ENCODE measurements at places on chromosomes 6 and 20. TPM values are rescaled to one million over a fixed set of nuclear protein-coding genes. Genes with fewer than 3 reads are reported as not detected.
A peak's percentile ranks its signal among the peaks of the same experiment; 100 is the strongest.

Gene GJA1
- polyA plus RNA-seq = 114 TPM

Gene TSHZ2
- polyA plus RNA-seq = 1.1 TPM

Gene LY6G6D
- not detected for polyA plus RNA-seq

Gene SDHAF4
- 3.6 TPM for polyA plus RNA-seq

Gene IL17F
- not detected for polyA plus RNA-seq

DNA sequence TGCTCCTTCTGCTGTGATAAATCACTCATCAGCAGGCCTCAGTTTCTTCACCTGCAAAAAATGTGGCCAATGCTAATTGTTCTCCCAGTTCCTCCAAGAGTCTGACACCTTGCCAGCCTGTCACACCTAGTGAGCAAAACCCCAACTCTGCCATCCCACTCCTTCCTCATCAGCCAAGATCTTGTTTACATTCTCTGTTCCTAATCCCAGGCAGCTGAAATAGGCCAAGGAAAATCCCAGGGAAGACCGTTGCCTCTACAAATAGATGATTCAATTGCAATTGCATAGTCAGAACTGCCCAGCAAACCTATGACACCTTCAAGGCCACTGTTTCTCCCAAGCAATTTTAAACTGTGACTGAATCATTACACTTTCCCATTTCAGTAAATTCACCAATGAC, 78.7 kb downstream of the GMDS start:
- H3K27me3 ChIP-seq = no peaks in the 10 kb centered on the region
- DNase-seq = no peak
- no peak overlapping the region for H3K4me3 ChIP-seq
- peaks cover 5% of the 10 kb centered on the region for H3K4me1 ChIP-seq
- no peaks in the 10 kb centered on the region for H3K36me3 ChIP-seq

DNA sequence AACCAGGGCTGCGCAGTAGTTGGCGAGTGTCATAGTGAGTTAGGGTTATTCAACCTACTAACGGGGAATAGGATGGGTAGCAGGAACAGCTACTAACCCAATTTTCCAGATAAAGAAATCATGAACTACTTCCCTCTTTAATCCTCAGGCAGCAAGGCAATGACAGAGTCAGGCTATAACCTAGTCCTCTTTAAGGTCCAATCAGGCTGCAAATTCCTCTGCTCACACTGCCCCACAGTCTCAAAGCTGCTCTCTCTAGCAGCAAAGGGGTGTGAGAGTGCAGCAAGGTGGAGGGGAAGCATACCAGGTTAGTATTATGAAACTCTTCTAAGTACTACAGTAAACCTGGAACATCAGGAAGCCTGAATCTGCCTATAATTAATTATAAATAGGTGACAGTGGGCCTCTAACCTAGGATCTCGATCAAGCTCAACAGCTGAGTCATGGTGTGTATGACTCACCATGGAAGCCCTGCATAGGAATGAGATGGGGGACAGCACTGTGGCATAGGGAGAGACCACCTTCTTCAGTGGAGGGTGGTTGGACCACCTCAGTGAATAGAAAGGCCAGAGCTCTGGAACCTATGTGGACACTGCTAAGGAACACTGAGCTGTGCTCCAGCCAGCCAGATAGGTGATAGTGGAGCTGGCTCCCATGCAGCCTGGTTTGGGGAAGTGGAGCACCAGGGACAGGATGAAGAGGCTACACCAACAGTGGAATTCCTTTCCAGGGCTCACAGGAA, 7.9 kb downstream of the PEX6 start:
- peaks cover 13% of the 10 kb centered on the region for H3K36me3 ChIP-seq
- peaks cover 18% of the 10 kb centered on the region for H3K4me1 ChIP-seq
- no peak overlapping the region for H3K27ac ChIP-seq
- no peak for DNase-seq
- no peaks in the 10 kb centered on the region for H3K27me3 ChIP-seq

- peak overlapping the region; percentile 10 for H3K27ac ChIP-seq
- H3K4me1 ChIP-seq = peaks cover 41% of the 10 kb centered on the region
- no peaks in the 10 kb centered on the region for H3K36me3 ChIP-seq
- no peak overlapping the region for H3K4me3 ChIP-seq
- peak; percentile 45 for DNase-seq
- H3K27me3 ChIP-seq = no peaks in the 10 kb centered on the region
Measured at GRCh38 chr6:72425003-72425681, 196.7 kb upstream of the KCNQ5 start.

GRCh38 chr20:61310954-61311353, 58.9 kb downstream of the CDH4 start:
- DNase-seq = peak; percentile 19
- no peaks in the 10 kb centered on the region for H3K27me3 ChIP-seq
- no peaks in the 10 kb centered on the region for H3K36me3 ChIP-seq
- no peak overlapping the region for H3K4me3 ChIP-seq
- peaks cover 23% of the 10 kb centered on the region for H3K4me1 ChIP-seq

DNA sequence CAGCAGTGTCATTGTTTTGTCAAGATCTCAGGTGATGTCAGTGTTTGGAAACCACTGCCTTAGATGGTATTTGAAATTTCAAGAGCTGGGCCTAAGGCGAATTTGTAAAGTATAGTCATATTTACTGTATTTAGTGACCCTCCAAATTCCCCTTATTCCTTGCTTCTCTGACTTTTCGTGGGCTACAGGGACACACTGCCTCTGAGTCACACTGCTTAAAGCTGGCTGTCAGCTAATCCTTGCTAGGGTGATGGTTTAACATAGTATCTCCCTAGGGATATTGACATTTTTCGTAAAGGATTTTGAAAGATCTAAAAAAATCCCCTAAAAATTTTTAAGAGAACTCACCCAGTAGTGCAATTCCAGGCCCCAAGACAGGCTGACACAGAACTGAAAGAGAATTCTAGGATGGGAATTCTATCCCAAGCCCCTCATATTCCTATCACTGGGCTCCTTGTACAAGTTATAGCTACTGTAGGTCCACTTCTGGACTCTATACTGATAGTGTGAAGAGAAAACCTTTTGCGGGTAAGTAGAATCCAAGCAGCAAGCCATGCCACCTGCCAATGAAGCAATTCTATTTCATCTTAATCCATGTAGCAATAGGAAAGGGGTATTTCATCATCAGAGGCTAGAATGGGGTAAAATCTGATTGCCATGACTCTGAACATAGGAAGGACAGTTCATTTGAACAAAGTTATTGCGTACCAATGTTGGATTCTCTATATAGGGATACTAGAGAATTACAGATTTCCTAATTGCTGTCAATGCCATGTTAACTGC, 4.3 kb downstream of the BMP6 start:
- H3K4me1 ChIP-seq = peaks cover 25% of the 10 kb centered on the region
- no peaks in the 10 kb centered on the region for H3K36me3 ChIP-seq
- H3K4me3 ChIP-seq = no peak overlapping the region
- no peak for DNase-seq
- no peak overlapping the region for H3K27ac ChIP-seq

DNA sequence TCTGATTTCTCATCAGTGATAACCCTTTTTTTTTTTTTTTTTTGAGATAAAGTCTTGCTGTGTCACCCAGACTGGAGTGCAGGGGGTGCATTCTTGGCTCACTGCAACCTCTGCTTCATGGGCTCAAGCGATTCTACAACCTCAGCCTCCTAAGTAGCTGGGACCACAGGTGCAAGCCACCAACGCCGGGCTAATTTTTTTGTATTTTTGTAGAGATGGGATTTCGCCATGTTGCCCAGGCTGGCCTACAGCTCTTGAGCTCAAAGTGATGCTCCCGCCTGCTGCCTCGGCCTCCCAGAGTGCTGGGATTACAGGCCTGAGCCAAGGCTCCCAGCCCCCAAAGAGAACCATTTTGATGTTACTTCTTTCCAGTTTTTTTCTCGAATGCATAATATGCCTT, 2.2 kb downstream of the FABP7 start:
- no peak overlapping the region for H3K4me3 ChIP-seq
- H3K36me3 ChIP-seq = no peaks in the 10 kb centered on the region
- no peaks in the 10 kb centered on the region for H3K4me1 ChIP-seq

GRCh38 chr20:23151885-23152284, 65.8 kb upstream of the CD93 start:
- no peak overlapping the region for H3K27ac ChIP-seq
- DNase-seq = no peak
- no peak overlapping the region for H3K4me3 ChIP-seq

DNA sequence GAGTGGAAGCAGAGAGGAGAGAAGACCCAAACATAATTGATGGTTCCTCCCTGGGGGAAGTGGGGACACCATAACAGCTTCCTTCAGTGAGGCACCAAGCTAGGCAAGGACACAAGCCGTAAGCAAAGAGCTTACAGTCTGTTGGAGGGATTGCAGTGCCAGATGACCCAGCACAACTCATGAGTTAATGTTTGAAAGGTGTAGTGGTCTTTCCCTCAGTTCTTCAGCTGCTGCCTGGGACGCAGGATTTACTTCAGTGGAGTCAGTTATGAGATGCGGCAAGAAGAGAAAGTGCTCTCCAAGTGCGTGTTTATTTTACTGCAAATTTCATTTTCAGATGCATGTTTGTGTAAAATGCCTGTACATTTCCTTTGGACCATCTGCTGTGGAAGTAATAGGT, 38.7 kb upstream of the SLC17A4 start:
- H3K4me1 ChIP-seq = no peaks in the 10 kb centered on the region
- no peaks in the 10 kb centered on the region for H3K27me3 ChIP-seq
- H3K36me3 ChIP-seq = no peaks in the 10 kb centered on the region
- DNase-seq = no peak
- no peak overlapping the region for H3K27ac ChIP-seq

GRCh38 chr6:33761922-33762629, 15.4 kb upstream of the IP6K3 start:
- no peak for DNase-seq
- no peak overlapping the region for H3K4me3 ChIP-seq
- H3K36me3 ChIP-seq = no peaks in the 10 kb centered on the region
- peaks cover 3% of the 10 kb centered on the region for H3K27me3 ChIP-seq
- no peak overlapping the region for H3K27ac ChIP-seq

DNA sequence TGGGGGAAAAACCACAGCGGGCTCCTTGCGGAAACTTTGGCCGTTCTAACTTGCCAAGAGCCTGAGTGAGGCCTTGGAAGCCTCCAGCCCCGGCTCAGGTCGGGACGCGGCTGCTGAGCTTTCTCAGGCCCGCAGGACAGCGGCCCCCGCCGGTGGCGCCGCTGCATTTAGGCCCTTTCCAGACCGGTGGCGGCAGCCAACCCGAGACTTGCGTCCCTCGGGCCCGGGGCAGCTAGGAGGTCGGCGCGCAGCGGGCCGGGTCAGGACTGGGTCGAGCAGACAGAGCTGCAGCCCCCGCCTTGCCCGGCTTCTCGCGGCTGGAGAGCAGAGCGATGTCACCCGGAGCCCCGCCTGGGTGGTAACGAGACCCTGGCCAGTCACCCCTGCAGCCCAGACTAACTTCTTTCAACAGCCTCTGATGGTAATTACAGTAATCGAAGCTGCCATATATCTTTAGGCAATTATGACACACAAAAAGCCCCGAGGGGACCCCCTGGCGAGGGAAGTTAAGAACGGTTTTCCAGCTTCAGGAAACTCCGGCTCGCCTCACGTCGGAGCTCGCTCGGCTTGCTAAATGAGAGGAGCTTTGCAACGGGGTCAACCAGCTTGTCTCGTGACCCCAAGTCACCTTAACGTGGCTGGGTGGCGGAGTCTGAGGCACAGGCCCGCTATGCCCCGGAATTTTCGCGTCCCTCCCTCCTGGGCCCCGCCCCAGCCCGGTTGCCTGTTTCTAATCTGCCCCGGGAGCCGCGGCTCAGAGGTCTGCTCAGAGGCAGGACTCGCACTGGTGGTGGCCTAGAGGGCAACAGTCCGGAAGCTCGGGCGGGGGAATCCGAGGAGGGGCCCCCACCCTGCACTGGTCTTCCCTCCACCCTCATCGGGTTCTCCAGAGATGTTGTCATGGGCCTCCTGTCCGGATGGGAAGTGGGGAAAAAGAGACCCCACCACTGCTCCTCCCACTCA, 3.0 kb downstream of the NR2E1 start:
- H3K4me3 ChIP-seq = no peak overlapping the region
- no peak overlapping the region for H3K27ac ChIP-seq
- H3K27me3 ChIP-seq = peaks cover 89% of the 10 kb centered on the region
- DNase-seq = no peak
- peaks cover 22% of the 10 kb centered on the region for H3K4me1 ChIP-seq
- H3K36me3 ChIP-seq = no peaks in the 10 kb centered on the region

DNA sequence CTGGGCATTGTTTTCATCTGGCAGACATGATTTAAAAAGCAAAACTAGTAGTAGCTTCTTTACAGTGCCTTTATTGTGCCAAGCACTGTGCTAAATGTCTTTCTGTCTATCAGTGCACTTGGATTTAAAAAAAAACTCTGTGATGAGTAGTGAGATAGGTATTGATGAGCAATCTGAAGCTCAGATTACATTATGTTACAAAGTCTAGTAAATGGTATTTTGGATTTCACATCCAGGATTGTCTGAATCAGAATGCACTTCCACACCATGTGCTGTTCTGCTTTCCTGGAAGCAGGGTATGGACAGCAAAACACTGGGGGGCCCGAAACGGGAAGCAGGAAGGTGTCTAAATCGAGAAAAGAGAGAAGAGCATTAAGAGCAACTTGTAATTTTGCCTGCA, 103.4 kb upstream of the CCN2 start:
- peak overlapping the region; percentile 33 for H3K27ac ChIP-seq
- DNase-seq = no peak
- no peaks in the 10 kb centered on the region for H3K36me3 ChIP-seq
- no peak overlapping the region for H3K4me3 ChIP-seq
- no peaks in the 10 kb centered on the region for H3K27me3 ChIP-seq

DNA sequence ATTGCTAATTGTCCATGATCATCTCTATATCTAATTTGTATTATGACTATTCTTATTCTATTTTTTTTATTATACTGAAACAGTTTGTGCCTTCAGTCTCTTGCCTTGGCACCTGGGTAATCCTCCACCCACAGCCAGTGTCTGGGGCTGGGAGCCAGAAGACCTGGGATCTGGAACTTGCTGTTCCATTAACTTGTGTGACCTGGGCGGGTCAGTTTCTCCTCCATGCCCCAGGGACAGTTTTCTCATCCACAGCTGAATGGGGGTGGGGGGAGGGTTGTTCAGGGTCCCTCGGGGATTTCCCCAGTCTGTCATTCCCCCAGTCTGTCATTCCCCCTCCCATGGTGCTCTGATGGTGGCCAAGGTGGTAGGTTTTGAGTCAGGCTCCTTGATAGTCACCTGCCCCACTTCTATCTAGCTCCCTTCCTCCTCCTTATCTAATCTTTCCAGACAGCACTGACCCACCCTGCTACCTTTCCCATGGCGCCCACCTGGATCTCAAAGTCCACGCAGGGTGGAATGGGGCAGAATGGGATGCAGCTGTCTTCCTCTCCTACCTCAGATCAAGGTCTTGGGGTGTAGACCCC, 10.9 kb downstream of the ITPR3 start:
- no peak overlapping the region for H3K4me3 ChIP-seq
- H3K36me3 ChIP-seq = peaks cover 16% of the 10 kb centered on the region
- no peak overlapping the region for H3K27ac ChIP-seq

GRCh38 chr6:111761783-111762312, 111.4 kb downstream of the FYN start:
- no peak overlapping the region for H3K27ac ChIP-seq
- H3K4me3 ChIP-seq = no peak overlapping the region
- DNase-seq = no peak
- H3K4me1 ChIP-seq = peaks cover 8% of the 10 kb centered on the region

GRCh38 chr6:43034190-43034525, 12.7 kb downstream of the RRP36 start:
- no peak for DNase-seq
- no peaks in the 10 kb centered on the region for H3K27me3 ChIP-seq
- no peak overlapping the region for H3K4me3 ChIP-seq
- peaks cover 32% of the 10 kb centered on the region for H3K36me3 ChIP-seq
- no peaks in the 10 kb centered on the region for H3K4me1 ChIP-seq

All from keratinocyte (primary cell).